NCI-H187 treated with DMSO at 0.1 percent for 48 hours (cell line): ENCODE measurements at places on chromosomes 7 and 10.

GRCh38 chr7:45242698-45243097, 85.1 kb downstream of the RAMP3 start:
- no peak for DNase-seq

DNA sequence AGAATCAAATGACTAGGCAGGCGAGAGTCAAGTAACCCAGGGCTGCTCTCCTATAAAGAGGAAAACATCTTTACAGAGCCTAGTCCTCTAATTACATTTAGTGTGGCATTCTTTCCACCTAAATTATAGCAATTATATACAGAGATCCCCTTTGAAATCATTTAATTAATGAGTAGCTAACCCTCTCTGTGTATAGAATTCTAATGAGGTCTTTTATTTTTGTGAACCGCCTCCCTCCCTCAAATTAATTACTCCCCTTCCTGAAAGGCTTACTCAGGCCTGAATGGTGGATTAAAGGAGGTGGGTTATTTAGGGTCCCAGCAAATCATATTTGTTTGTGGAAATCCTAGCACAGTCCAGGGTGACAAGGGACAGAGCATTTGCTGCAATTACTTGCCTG, 551.8 kb downstream of the SORCS3 start:
- no peak for DNase-seq

DNA sequence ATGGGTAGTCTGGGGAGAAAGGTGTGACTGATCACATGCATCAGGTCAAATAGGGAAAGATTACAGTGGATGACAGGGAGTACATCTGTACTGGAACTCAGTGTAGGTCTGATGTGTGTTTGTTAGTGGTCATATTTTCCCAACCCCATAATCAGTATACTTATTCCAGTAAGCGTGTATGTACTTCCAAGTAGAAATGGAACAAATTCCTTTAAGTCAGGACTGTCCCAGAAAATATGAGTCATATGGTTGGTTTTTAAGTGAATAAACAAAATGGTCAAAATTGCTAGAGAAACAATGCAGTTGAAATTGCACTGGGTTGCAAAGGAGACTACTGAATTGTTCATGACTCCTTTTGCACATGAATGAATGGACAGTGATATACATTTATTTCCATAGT, 118.8 kb upstream of the MYO3A start:
- DNase-seq, result no peak

DNA sequence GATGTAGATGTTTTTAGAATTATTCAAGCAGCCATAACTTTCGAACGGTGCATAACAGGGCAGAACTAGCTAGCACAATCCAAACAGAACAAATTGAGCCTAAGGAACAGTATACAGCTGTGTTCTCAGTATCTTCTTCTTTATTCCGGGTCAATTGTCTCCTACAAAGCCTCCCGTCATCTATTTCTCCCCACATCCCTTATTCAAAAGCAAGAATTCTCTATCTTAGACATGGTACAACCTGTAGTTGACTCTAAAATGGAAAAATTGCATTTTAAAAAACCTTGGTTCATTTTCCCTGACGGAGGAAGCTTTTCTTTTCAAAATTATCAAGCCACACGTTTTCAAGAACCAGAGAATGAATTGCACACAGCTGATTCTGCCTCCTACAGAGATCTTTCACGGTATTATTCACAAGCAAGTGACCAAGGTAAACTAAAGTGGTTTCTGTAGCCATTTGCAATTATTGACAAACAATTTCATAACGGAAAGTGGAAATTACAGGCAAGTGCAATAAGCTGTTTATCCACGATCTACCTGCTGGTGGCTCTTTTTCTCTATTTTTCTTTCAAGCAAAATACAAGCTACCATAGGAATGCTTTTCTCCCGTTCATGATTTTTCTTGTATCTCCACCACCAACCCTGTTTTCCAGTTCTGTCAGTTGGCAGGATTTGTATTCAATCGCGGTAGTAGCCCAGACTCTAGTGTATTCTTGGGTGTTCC, 2.3 kb downstream of the GRM8 start:
- DNase-seq, result no peak

DNA sequence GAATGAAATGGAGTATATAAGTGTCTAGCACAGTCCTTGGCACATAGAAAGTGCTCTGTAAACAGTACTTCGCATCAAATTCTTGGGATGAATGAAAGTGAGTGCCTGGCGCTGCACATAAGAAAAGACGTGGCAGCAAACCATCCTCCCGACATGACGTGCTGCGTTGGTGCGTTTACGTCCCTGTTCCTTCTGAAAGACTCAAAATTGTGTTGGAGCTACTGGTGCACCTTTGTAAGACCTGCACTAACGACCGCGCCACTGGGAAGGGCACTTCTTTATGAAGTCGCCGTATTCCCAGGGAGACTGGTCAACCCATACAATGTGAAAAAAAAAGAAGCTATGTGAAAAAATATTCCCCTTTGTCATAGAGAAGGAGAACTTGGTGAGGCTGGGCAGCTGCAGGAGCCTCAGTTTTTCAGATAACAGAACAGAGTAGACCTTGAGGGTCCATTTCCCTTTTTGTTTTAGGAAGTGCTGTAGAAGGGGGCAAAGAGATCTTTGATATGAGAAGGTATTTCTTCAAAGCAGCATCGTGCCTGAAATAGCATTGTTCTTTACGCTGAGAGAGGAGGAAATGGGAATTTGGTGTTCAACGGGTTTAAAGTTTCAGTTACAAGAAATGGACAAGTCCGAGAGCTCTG, 91.7 kb downstream of the PTPRE start:
- no peak for DNase-seq

DNA sequence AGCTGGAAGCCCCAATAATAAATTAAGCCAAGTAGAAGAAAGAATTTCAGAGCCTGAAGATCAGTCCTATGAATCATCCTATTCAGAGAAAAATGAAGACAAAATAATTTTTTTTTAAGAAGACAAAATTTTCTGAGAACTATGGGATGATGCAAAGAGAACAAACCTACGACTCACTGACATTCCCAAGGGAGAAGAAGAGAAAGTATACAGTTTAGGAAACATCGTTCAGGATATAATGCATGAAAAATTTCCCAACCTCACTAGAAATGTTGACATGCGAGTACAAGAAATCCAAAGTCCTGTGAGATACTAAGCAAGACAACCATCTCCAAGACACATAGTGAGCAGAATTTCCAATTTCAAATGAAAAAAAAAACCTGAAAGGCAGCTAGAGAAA, 150.5 kb downstream of the THSD7A start:
- DNase-seq, result no peak

DNA sequence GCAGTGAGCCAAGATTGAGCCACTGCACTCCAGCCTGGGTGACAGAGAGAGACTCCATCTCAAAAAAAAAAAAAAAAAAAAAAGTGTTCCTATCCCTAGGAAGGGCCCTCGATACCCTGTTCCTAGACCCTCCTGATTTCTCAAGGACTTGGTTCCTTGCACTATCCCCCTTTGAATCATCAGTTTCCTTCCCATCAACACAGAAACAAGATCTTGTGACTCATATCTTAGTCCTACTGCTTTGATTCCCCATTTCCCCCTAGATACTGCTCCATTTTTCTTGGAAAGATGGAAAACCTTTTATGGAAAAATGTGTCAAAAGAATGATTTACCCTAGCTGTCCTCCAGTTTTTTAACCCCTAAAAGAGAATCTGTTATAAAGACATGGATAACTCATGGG, 1.7 kb upstream of the ZNF862 start:
- DNase-seq, result no peak

GRCh38 chr7:100588438-100588837, 2.3 kb downstream of the FBXO24 start:
- no peak for DNase-seq

- DNase-seq, result no peak
Observed at GRCh38 chr10:92238586-92239098, 52.2 kb downstream of the CPEB3 start.

DNA sequence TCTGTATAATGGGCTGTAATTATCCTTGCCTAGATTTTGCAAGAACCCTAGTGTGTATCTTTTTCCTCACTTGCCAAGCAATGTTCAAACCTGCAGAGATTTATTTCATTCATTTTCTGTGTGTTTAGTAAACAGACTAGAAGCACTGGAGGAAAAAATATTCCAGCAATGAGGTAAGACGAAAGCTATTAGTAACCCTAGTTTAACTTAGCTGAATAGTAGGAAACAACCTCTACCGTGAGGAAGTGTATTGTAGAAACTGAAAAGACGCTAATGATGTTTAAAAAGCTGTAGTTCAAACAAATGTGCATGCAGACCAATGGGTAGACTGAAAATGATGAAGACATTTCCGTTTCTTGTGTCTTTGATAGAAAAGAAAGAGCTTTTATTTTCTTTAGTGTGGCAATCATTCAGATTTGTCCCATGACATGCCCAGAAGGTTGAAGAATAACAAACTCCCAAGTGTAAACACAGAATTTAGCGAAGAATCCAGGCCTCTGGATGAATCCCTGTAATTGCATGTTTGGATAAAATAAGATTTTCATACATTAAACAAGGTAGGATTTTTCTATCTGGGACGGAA, 20.7 kb downstream of the CAV1 start:
- DNase-seq, result no peak

- no peak for DNase-seq
Observed at GRCh38 chr10:116787053-116787659, 44.8 kb upstream of the HSPA12A start.

- DNase-seq, result no peak
Observed at GRCh38 chr7:151481650-151482505, 37.8 kb downstream of the RHEB start.

DNA sequence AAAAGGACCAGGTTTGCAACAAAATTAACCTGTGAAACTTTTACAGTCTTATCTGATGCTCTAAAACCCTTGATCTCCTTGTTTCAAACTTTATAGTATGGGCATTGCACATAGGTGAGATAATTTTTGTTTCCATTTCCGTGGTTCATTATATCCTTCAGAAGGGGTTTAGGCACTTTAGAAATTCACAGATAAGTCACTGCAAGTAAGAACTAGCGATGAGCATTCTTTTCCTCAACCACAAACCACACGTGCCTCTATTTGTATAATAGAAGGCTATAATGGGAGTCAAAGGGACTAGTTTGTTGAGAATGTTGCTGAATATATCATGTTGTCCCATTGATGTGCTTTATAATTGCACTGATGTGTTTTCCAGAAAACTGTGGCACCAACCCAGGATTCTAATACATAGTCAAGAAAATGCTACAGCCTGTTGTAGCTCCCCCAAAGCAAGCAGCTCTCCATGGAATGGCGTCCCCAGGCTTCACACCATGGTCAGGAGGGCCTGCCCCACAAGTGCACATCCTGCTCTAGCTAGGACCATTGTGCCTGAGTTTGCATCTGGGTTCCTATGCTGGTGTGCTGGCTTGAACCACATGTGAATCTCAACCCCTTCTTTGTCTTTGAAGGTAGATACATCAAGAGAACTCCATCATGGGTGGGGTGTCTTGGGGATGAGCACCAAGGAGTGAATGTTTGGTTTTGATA, 14.0 kb upstream of the ATXN7L1 start:
- no peak for DNase-seq

DNA sequence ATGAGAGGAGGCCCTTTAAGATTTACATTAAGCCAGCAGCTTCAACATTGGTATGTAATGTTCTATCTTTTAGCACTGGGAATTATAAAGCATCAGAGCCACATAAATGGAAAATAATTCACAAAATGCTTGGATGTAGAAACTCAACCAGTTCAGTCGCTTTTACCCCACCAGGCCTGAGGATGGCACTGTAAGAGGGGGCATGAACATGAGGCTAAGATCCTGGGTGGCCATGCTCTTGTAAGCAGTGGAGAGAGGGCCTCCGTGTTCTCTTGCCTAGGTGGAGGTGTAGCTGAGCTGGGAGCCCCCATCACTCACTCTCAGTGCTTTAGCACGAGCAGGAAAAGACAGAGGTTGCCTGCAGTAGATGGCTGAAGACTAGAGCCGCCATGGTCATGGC, 238.8 kb downstream of the FANK1 start:
- no peak for DNase-seq

DNA sequence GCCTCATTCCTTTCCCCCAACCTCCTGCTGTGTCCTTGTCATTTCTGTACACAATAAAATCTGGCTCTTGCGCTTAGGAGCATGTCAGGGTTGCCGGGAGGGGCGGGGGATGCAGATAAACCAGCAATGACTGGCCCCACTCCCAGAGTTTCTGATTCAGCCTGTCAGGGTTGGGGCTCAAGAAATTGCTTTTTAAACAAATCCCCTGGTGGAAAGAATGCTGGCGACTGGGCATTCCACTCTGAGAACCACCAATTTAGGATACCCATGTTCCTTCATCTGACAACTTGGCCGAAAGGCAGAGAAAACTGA, 376.4 kb downstream of the TCERG1L start:
- no peak for DNase-seq

DNA sequence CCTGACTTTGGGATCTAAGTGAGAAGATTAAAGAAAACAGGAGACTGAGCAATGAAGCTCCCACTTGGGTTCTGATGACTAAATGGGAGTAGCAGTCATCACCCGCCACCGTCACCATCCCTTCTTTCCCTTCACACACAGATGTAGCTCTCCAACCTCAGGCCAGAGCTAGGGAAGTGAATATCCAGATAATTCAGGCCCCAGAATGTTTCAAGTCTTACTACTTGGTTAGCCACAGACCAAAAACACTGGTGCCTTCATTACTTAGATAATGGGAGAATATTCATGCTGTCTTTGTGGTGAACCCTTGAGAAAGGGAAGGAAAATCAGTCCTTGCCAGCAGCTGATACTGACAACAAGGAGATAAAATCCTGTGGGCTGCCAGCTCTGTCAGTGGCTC, 100.7 kb downstream of the OSBPL3 start:
- DNase-seq, result no peak

DNA sequence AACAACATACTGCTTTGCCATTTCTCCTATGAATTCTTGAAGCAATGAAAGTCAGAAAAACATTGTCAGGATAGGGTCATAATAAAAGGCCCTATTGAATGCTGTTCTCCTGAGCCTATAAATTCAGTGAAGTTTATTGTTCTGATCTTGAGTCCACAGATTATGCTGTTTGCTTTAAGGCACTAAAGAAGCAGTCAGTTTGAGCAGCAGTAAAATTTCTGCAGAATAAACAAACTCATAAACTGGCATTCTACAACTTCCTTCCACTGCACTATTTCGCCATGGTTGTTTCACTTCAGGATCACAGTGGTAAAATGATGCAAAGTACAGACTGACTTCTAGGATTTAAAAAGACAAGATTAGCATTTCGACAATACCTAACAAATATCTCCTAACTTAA, 503.2 kb downstream of the SH2D4B start:
- no peak for DNase-seq

- DNase-seq, result peak; percentile 39
Observed at GRCh38 chr10:3043512-3044368, 23.6 kb upstream of the PFKP start.
